Activated T-helper 1 cell treated with anti-CD3 and anti-CD28 coated beads, Interleukin-12 subunit alpha, Interleukin-12 subunit beta, Interleukin-2, Interleukin-4 antibody, amounts not matched to agents 30 ng/mL and 10 ng/mL and 1 ng/mL, durations not matched to agents 14 hours and 24 hours and 36 hours (primary cell): ENCODE measurements at places on chromosomes 7 and 10. TPM values are rescaled to one million over a fixed set of nuclear protein-coding genes. Genes with fewer than 3 reads are reported as not detected.

DNA sequence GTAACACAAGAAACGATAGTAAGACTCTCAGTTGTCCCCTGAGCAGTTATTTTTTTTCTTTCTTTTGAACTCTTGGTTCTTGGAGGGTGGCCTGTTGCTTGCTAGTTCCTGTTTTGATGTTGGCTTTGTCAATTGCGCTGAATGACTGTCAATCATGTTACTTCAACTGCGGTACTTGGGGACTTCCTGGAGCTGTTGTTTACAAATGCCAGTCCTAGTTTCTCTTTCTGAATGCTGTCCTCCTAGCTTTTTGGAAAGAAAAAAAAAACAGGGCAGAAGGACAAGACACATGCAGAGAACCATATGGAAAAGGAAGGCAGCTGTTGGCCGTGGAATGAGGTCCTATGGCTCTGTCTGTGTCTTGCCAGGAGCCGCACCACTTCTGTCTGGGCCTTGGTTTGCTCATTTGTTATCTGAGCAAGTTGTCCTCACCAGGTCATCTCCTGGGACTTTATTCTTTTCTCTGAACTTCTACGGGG, 7.0 kb upstream of the PDCD4 start:
- DNase-seq = peak; percentile 69

DNA sequence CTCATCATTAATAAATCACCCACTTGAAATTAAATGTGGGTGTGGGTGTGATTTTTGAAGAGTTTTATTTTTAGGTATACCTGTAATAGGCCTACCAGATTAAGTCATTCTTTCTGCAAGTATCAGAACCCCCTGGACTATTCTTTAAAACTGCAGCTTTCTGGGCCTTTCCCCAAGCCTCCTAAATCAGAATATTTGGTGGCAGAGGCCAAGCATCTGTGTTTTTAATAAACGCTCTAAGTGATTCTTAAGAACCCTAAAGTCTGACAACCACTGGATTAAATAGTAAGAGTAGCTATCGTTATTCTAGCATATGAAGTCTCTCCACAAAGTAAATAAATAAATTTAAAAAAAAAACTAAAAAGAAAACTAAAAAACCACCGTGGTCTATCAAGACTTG, 703.0 kb upstream of the NRP1 start:
- DNase-seq = no peak

- no peak for DNase-seq
These were observed 194.7 kb upstream of the BMPER start for GRCh38 chr7:33710608-33711007.

DNA sequence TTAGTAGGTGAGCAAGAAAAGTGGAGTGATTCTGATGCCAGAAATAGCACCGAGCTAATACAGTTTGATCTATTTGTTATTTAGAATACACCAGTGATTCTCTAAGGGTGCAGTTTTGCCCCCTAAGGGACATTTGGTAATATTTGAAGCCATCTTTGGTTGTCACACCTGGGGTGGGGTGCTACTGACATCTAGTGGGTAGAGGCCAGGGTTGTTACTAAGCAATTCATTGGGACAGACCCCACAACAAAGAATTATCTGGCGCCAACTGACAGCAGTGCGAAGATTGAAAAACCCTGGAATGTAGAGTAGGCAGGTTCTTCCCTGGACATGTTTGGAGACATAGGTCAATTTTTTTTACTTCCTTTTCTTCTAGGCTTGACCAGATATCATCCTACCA, 14.6 kb downstream of the PALS2 start:
- no peak for DNase-seq

GRCh38 chr10:124236816-124237215, 143.4 kb upstream of the CHST15 start:
- no peak for DNase-seq

DNA sequence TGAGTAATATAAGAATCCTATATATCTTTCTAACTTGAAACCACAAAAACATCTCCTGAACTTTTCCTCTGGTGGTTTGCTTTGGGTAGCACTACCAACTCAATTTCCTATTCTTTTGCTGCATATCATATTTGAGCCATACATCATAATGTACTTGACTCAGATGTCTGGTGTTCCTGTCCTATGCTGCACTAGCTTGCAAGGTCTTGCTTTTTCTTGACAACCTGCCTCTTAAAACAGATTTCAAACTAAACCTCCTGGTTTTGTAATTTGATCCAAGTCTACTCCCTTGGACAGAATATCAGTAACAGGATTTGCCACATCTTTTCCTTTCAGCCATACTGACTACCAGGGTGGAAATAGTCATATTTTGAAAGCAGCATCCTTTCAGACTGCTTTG, 520.3 kb upstream of the LRRTM3 start:
- no peak for DNase-seq

- no peak for DNase-seq
These were observed 130.7 kb downstream of the REEP3 start for GRCh38 chr10:63651864-63652263.

DNA sequence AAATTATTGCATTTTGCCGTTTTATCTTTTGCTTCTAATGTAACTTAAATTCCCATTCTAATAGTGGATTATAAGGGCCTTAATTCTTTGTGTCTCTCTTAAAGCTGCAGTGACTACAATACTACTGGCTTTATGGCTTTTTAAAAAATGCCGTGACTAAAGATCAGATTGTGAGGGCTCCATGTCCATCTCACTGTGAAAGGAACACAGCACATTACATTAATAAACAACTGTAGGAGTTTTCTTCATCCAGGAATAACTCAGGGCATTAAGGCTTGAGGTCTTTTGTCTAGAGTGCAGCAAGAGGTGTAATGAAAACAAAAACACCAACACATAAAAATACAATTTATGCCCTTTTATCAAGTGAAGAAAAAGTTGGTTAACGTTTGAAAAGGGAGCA, 205.3 kb downstream of the SKAP2 start:
- no peak for DNase-seq

DNA sequence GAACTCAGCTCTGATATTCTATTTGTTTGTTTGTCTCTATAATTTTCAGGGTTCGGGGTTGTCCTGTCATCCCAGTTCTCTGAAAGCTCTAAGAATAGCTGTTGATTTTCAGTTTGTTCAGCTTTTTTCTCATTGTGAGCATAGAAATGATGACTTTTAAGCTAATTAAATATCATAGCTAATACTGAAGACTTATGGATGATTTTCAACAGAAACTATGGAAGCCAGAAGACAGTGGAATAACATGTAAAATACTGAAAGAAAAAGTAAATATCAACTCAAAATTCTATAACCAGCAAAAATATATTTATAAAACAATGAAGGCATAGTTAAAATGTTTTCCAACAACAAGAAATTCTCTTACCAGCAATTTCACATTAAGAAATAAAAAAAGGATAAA, 96.4 kb upstream of the ETV1 start:
- DNase-seq = no peak

GRCh38 chr7:129439963-129440625, 5.9 kb downstream of the STRIP2 start:
- DNase-seq = no peak

DNA sequence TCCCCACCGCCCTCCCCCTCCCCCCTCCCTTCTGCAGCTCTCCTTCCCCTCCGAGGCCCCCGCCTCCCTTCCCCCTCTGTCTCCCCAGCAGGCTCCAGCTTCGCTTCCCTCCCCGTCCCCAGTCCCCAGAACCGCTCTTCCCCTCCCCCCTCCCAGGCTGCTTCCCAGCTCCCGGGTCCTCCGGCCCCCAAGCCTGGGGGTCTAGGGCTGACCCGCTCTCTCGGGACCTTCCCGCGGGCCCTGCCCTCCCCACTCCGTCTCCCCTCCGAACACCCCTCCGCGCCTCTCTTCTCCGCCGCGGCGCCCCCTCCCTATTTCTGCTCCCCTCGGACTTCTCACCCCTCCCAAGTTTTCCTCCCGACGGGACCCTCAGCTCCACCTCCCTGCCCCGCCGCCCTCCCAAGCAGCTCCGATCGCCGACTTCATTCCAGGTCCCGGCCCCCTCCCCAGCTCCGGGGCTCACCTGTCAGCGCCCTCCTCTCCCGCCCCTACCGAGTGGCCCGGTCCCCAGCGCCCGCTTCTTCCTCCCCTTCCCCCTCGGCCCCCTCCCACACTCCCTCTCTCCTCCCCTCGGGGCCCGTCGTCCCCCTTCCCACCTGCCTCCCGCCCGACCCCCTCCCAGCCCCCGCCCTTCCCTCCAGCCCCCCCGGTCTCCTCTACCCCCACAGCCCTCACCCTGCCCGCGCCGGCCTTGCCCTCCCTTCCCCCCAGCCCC, 990 bp downstream of the ZNF467 start:
- DNase-seq = no peak

GRCh38 chr10:116723428-116724281, 18.7 kb downstream of the HSPA12A start:
- DNase-seq = peak; percentile 28

DNA sequence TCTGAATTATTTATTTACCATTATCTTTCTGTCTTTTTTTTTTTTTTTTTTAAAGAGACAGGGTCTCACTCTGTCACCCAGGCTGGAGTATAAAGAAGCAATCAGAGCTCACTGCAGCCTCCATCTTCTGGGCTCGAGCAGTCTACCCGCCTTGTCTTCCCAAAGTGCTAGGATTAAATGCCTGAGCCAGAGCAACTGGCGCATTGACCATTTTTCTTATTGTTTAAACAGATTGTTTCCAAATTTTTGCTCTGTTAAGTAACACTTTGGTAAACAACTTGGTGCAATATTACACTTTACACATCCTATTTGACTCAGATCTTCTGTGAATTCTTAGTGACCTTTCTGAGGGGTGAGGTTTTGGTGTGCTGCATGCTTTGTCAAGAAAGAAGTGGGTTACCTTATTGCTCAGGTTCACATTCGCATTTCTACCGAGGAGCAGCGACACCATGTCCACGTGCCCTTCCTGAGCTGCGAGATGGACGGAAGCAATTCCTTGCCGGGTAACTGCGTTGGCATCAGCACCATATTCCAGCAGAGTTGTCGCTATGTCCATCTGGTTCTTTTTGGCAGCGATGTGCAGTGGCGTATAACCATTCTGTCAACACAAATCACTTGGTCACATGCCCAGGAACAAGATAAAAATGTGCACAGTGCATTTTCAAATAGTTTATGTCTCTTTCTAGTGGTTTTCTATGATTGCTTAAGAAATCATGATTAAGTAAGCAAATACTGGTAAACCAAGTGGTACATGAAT, 203.2 kb downstream of the ANK3 start:
- DNase-seq = no peak

DNA sequence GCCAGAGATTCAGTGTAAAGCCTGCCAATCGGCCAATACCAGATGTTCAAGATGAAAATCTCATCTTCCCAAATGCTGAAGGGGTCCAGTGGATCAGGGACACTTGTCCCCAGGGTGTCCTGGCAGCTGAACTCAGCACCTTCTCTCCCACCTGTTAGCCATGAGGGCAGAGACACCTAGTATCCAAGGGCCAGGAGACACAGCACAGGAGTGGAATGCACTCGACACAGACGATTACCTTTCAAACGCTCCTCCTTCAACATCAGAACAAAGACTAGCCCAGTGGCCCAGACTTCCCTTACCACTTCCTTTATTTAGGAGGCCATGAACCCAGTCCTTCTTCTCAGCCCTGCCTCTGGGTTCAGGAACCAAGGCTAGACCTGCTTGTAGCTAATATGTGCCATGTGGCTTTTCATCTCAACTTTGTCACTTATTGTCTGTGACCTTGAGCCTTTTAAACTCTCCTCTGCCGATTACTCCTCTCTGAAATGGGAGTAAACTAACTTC, 180.3 kb upstream of the PLXNA4 start:
- no peak for DNase-seq

- DNase-seq = no peak
These were observed 66.3 kb downstream of the MTERF1 start for GRCh38 chr7:91814189-91814588.

DNA sequence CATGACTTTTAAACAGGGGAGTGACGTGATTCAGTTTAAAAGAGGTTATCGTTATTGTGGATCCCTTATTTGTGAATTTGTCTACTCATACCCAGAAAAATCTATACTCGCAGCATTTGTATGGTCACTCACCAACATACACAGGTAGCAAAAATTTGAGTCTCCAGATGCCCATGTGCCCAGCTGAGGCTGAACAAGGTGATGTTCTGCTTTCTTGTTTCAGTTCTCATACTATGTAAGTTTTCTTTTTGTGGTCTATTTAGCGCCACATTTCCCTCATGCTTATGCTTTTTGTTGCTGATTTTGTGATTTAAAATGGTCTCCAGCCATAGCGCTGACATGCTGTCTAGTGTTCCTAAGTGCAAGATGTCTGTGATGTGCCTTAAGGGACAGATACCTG, 312.9 kb upstream of the SEMA3A start:
- no peak for DNase-seq

DNA sequence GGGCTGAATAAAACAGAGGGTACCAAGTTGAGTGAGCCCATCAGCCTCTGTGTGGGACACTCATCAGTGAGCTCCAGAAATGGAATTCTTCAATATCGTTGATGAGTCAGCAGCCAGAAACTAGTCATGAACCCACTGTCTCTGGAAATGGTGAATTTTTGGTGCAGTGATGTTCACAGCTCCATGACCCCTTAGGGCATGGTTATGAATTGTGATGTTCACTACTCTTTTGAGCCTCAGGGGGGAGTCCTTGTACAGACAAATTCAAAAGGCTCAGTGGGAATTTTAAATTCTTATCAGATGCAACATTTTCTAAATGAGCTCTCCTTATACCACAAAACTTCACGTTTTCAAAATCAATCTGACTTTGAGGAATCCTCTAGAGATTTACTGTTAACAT, 335.7 kb downstream of the PHTF2 start:
- DNase-seq = no peak

DNA sequence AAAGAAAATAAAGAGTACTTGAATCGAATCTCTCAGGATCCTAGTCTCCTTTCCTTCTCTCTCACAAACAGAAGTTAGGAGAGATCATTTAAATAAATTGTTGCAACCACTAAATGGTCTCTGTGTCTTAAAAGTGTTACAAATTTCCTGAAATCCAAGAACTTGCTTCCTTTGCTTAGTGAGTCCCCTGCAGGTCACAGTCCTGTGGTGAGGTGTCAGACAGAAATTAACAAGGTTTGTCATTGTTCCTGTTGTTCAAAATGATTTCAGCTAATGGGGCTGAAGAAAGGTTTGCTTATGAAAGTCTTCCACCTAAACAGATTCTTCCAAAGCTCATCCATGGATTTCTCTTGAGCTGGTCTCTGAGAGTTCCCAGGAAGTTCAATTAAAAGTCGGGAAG, 151.6 kb upstream of the SLC26A5 start:
- no peak for DNase-seq

GRCh38 chr10:75679536-75679935, 248.1 kb downstream of the LRMDA start:
- no peak for DNase-seq

- no peak for DNase-seq
These were observed 45.4 kb downstream of the CUBN start for GRCh38 chr10:17084258-17084657.

The RPP38 gene
- 19.6 and 24.8 TPM in 2 replicates for total RNA-seq

The ADAM22 gene
- total RNA-seq = 1.4 and 1.5 TPM in 2 replicates

The MMP21 gene
- not detected in 2 replicates for total RNA-seq

The NUTM2B gene
- total RNA-seq = 0.54 and 1.5 TPM in 2 replicates

The STEAP1B gene
- total RNA-seq = 0.16 TPM in 1 of 2 replicates, not detected in the other

The ENO4 gene
- total RNA-seq = not detected in 2 replicates

The ARHGEF35 gene
- total RNA-seq = 2.5 and 3.4 TPM in 2 replicates

The ELFN1 gene
- 0.05 TPM in 1 of 2 replicates, not detected in the other for total RNA-seq

The GPR37 gene
- total RNA-seq = not detected in 2 replicates

The TMEM140 gene
- 2.9 and 4.5 TPM in 2 replicates for total RNA-seq

The ZP3 gene
- 4.0 and 4.2 TPM in 2 replicates for total RNA-seq

The GSTO1 gene
- 125 TPM in 2 replicates for total RNA-seq

The UBTD1 gene
- total RNA-seq = 1.7 and 1.8 TPM in 2 replicates
